K562 (cell line): ENCODE measurements at places on chromosomes 4 and X. TPM values are rescaled to one million over a fixed set of nuclear protein-coding genes. Genes with fewer than 3 reads are reported as not detected.

DNA sequence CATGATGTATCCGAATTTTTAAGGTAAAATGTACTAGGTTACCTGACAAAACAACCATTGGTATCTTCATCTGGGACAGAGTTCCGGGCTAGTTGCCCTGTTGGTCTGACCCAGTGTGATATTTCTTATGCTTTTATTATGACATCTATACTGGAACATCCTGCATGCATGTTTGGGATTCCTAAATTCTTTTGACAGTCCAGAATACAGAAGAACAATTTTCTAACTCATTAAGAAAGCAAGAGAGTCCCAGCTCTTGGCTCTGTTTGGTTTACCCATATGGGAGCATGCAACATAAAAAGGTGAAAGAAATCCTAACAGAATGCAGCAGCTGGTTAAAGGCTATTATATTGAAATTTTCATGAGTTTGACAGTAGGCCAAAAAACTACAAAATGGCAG is 247.7 kb upstream of the FTHL17 start:
- DNase-seq, result no peak

DNA sequence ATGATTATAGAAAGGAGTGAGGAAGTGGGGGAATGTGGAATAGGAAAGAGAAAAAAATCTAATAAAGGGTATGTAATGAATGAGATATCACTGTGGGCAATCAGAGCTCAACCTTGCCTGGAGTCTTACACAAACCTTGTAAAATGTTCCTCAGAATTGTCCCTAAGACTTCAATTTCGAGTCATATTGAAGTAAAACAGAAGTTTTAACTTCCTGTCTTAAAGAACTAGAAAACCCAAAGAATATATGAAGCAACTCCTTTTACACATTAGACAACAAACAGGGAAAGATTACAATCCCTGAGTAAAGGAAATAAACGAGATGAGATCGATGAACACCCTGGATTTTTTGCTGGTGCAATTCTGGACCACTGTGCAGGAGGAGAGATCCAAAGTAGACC is 18.0 kb downstream of the CXCL2 start:
- no peak for DNase-seq

GRCh38 chrX:19602866-19603622 is 87.7 kb upstream of the MAP3K15 start:
- DNase-seq, result peak; percentile 7

UGT2B17 gene
- polyA plus RNA-seq, result not detected in 2 replicates

UTP14A gene
- 59.9 and 64.1 TPM in 2 replicates for polyA plus RNA-seq
